ENCODE measurements at places on chromosomes 12 and 14. TPM values are rescaled to one million over a fixed set of nuclear protein-coding genes. Genes with fewer than 3 reads are reported as not detected.

Gene OTUB2
- total RNA-seq = 1.3 TPM

Gene AQP2
- total RNA-seq = not detected

Gene WNT1
- total RNA-seq = not detected

Gene SLC39A5
- total RNA-seq = not detected

Gene PDE3A
- 22.2 TPM for total RNA-seq

Gene ANO4
- total RNA-seq = 0.32 TPM

Gene PDZRN4
- total RNA-seq = 0.13 TPM

Gene HCAR1
- total RNA-seq = 0.22 TPM

Gene TNS2
- total RNA-seq = 85.7 TPM

Gene NINJ2
- total RNA-seq = 5.6 TPM

Gene POTEM
- total RNA-seq = not detected

Gene DYRK2
- total RNA-seq = 35.9 TPM

Gene BCL2L2
- 17.9 TPM for total RNA-seq

Gene PLEKHG7
- not detected for total RNA-seq

Gene SIX6
- not detected for total RNA-seq

Gene CGRRF1
- 18.9 TPM for total RNA-seq

Gene PAH
- total RNA-seq = not detected

Gene ABCD2
- total RNA-seq = under 0.01 TPM

Gene AQP6
- not detected for total RNA-seq

Gene TMEM179
- 0.11 TPM for total RNA-seq

Gene DDX51
- 7.6 TPM for total RNA-seq

Gene A2M
- 6.5 TPM for total RNA-seq

Gene STK38L
- 57.1 TPM for total RNA-seq

Gene CCDC197
- not detected for total RNA-seq

Gene KCNK10
- not detected for total RNA-seq

Gene GDF3
- not detected for total RNA-seq

Gene PLCZ1
- not detected for total RNA-seq

Gene TRIP11
- total RNA-seq = 64.3 TPM

Gene ZNF385A
- 2.9 TPM for total RNA-seq

Gene CNTN1
- not detected for total RNA-seq

Gene SLC25A47
- total RNA-seq = not detected

Gene EML5
- 0.13 TPM for total RNA-seq

Gene SMCO2
- 1.6 TPM for total RNA-seq

Gene SLC17A8
- total RNA-seq = not detected

Gene AMDHD1
- 1.1 TPM for total RNA-seq

Gene TAS2R9
- 0.32 TPM for total RNA-seq

Gene CIROP
- total RNA-seq = not detected

Gene HOXC5
- total RNA-seq = 3.3 TPM

Gene KRT2
- not detected for total RNA-seq

Gene COQ10A
- 13.2 TPM for total RNA-seq

Gene STRN3
- 51.1 TPM for total RNA-seq

Gene NRDE2
- 13.7 TPM for total RNA-seq

Gene CLEC2A
- not detected for total RNA-seq

Gene CPSF6
- 29.9 TPM for total RNA-seq

Gene GTF2A1
- total RNA-seq = 45.5 TPM

Gene SSPN
- total RNA-seq = 14.7 TPM

Gene CLEC9A
- not detected for total RNA-seq

Gene RIPK3
- 180 TPM for total RNA-seq

Gene DPPA3
- not detected for total RNA-seq

Gene KITLG
- 14.9 TPM for total RNA-seq

Gene COL2A1
- total RNA-seq = 3.2 TPM

Gene PPFIA2
- total RNA-seq = not detected

Gene PPP4R4
- total RNA-seq = 6.6 TPM

Gene TCL1B
- total RNA-seq = not detected

Gene FBRSL1
- total RNA-seq = 3.5 TPM

Gene TEX52
- not detected for total RNA-seq

Gene ACOT4
- total RNA-seq = 2.2 TPM

Gene PFDN5
- 514 TPM for total RNA-seq

Measured in articular chondrocyte of knee joint (primary cell).